ENCODE measurements at places on chromosomes 11 and 22.

GRCh38 chr11:130915603-130916237, 559 bp downstream of the SNX19 start:
- DNase-seq, result no peak

DNA sequence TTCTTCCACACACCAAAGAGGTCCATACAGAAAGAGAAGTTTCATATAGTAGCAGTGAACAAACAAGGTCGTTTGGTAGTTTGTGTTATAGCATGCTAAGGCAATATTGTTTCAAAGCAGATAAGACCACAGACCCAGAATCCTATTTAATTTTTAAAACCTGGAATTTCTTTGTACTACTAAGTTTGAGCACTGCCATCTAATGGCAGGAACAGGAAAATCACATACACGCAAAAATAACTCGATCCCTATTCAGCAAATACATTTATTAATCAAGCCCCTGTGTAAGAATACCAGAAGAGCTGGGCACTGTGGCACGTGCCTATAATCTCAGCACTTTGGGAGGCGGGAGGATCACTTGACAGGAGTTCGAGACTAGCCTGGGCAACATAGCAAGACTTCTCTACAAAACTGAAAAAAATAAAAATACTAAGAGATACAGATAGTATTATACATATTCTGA, 2.9 kb upstream of the BTBD10 start:
- DNase-seq, result peak; percentile 48

GRCh38 chr11:103587901-103588788, 448.3 kb upstream of the DDI1 start:
- DNase-seq, result no peak

DNA sequence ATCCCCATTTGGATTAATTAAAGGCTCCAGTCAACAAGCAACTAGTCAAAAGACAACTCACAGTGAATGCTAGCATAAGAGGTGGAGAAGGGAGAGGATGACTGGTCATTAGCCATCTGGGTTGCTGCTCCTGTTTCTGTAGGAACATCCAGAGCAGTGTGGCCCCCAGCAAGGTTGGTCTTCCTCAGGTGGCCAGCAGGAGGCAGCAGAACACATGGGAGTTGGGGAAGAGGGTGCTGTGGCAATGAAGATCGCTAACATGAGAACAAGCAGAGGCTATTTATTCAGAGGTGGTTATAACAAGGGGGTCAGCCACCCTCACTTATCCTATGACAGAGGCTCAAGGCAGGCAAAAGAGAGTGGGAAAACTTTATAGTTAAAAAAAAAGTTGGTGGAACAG, 21.3 kb downstream of the IZUMO1R start:
- no peak for DNase-seq

DNA sequence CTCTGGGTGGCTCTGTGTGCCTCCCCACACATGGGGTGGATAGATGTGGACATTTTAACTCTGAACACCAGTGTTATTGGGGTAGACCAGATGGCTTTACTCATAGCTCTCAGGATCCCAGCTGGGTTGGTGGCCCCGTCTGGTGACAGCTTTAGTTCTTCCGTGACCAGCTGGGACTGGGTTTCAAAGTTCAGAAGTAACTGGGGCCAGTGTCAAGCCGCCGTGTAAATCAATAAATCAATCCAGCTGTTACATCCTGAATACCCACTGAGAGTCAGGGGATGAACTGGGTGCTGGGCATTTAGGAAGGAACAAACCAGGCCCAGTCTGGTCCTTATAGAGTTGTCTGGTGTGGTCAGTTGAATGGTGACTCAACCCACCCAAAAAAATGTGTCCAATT, 269.4 kb downstream of the CTTN start:
- DNase-seq, result no peak

- DNase-seq, result no peak
Measured at GRCh38 chr11:119409731-119410130, 13.2 kb downstream of the THY1 start.

DNA sequence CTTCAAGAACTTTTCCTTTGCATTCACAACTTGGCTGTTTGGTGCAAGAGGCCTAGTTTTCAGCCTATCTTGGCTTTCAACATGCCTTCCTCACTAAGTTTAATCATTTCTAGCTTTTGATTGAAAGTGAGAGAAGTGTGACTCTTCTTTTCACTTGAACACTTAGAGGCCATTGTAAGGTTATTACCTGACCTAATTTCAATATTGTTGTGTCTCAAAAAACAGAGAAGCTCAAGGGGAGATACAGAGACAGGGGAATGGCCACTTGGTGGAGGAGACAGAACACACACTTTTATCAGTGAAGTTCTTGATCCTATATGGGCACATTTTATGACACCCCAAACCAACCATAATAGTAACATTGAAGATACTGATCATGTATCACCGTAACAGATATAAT, 532.3 kb downstream of the DLG2 start:
- DNase-seq, result no peak

GRCh38 chr11:68025047-68025446, 5.4 kb upstream of the NDUFS8 start:
- no peak for DNase-seq

GRCh38 chr11:118240999-118241763, 11.0 kb downstream of the MPZL3 start:
- DNase-seq, result peak; percentile 59

- no peak for DNase-seq
Measured at GRCh38 chr11:125588505-125588904, 4.1 kb upstream of the STT3A start.

GRCh38 chr11:47765086-47765485, 2.1 kb downstream of the FNBP4 start:
- no peak for DNase-seq

DNA sequence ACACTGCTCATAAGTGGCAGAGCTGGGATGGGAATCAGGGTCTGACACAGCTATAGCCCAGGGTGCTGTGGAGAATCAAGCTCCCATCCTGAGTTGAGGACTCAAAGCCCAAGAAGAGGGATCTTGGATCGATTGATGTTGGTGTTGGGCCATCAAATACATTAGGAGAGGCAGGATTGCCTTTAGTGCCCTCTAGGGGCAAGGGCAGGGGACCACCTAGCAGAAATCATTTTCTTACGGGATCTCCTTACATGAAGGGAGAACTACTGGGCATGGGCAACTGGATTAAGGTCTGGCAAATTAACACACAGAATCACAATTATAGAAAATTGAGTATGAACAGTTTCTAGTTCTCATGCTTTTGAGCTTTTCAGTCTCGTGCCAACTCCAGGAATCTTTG, 24.9 kb upstream of the EMSY start:
- no peak for DNase-seq

DNA sequence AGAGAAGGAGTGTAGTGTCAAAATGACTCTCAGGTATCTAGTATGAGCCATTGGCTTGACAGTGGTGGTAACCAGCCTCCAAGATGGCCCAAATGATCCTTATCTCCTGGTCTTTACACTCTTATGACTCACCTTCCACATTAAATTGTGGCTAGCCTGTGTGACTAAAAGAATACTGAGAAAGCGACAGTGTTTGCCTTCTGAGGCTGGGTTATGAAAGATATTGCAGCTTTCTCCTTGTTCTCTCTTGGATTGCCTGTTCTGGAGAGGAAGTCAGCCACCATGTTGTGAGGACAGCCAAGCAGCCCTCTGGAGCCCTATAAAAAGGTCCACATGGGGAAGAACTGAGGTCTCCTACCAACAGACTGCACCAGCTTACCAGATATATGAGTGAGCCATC, 15.8 kb downstream of the C11orf71 start:
- DNase-seq, result no peak

- no peak for DNase-seq
Measured at GRCh38 chr11:131428853-131429252, 58.4 kb downstream of the NTM start.

GRCh38 chr11:83127310-83127637, 29.7 kb upstream of the PCF11 start:
- no peak for DNase-seq

DNA sequence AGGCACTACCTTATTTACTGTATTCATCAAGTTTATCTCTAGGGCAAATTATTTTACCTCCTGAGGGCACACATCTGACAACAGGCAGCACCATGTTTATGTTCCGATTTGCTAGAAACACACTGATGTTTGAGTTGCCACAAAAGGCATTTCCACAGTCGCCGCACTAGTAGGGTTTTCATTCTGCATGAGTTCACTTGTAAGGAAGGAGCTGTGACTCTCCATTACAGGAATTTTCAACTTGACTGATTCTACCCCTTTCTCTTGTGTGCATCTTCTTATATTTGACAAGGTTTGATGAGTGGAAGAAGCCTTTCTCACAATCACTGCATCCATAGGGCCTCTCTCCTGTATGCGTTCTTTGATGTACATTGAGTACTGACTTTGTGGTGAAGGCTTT, 455.9 kb upstream of the CNTN5 start:
- no peak for DNase-seq

GRCh38 chr11:62266558-62266957, 3.4 kb upstream of the SCGB2A2 start:
- no peak for DNase-seq

DNA sequence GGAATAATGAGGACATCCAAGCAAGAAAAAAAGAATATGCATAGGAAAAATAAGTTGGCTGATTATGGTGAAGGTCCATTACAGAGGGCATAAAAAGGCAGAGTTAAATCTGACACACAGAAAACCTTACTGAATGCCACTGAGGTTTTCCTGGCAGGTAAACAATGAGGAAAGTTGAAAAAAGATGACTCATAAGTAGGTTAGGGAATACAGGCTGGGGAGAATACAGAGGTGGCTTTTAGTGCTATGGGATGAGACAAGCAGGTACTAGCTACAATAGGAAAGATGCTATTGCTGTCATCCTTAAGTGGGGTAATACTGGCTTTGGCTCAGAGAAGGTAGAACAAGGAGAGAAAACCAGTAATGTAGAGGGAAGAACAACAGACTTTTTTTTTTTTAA, 44.7 kb downstream of the CSTF3 start:
- DNase-seq, result peak; percentile 41

DNA sequence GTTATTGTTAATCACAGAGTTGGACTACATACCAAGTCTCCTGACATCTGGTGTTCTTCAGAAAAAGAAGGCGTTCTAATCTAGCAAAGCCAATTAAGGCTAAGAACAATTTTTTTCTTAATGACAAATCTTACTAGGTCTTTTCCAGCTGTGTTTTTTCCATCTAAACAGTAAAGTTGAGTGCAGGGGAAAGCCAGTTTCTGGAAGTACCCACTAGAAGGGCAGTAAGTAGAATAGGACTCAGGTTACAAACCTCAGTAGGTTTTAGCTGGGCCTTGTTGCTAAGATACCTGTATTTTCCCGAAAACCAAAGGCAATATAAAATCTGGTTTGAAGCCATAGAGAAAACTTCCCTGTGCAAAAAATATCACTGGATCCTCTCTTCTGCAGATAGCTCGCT, 351.9 kb downstream of the ETS1 start:
- no peak for DNase-seq

- DNase-seq, result no peak
Measured at GRCh38 chr11:16806791-16807190, 68.3 kb downstream of the C11orf58 start.

All from Caki2 (cell line).